ENCODE measurements at places on chromosomes 2 and 18.

GRCh38 chr2:149858216-149858615, 270.6 kb upstream of the MMADHC start:
- DNase-seq = no peak

DNA sequence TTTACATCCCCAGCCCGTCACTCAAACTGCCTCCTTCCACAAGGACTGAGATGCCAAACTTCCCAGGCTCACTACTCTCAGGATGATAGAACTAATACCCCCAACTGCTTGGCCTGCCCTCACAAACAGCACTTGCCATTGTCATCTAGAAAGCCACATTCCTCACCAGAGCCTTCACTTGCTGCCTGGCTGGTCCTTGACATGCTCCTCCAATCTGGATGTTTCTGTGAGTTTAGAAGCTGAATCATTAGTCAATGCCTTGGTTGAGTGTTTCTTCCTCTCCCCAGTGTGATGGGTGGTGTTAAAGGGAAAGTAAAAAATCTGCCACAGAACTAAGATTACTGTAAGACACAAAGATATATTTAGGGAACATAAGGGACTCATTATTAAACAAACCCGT, 52.5 kb downstream of the MARCHF4 start:
- no peak for DNase-seq

DNA sequence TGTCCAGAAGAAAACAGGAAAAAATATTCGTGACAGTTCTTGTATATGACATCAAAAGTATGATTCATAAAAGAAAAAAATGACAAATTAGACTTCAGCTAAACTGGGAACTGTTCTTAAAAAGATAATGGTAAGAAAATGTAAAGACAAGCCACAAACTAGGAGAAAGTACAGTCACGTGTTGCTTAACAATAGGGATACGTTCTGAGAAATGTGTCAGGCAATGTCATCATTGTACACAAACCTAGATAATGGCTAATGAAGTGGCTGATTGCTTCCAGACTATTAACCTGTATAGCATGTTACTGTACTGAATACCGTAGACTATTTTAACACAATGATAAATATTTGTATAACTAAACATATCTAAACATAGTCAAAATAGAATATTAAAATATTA, 35.9 kb upstream of the CTIF start:
- DNase-seq = no peak

GRCh38 chr18:11339188-11339775, 189.9 kb upstream of the PIEZO2 start:
- no peak for DNase-seq

DNA sequence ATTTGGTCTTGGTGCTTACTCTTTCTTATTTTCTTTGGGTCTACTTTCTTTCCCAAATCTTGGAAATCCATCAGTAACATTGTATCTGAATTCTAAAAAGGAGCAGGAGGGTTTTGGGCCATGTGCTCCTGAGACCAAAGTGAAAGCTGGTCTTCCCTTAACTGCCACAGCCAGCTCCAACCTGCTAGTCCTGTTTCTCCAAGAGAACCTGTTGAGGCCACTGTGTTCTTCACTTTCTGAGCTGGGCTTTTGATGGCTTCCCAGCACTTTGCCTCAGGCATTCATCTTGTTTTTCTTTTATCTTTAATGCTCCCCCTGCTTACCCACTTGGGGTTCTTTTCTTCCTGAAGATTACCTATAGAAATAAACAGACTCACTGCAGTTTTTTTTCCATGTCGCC, 53.3 kb downstream of the ARHGAP28 start:
- no peak for DNase-seq

GRCh38 chr2:237153181-237153580, 67.5 kb downstream of the COPS8 start:
- no peak for DNase-seq

- DNase-seq = no peak
These were observed 360.3 kb downstream of the LRP1B start for GRCh38 chr2:141770530-141770929.

- no peak for DNase-seq
These were observed 82.2 kb downstream of the KLF7 start for GRCh38 chr2:207083361-207084110.

DNA sequence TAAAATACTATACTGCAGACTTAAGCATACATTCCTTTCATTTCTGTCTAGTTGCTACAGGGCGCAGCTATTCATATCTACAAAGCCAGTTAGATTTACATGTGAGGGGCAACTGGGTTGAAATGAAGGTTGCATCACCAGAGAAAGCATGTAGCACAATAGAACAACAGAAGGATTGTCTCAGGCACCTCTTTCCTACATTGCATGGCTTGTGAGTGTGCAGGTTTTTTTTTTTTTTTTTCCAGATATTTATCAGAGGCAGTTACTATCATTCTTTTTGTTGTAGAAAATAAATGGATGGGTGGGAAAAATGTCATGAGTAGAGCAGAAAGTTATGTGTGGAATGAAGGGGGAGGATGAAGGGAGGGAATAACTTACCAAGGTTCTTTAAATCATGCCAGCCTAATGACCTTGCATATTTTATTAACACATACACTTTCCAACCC, 86.8 kb downstream of the ERBB4 start:
- DNase-seq = no peak

DNA sequence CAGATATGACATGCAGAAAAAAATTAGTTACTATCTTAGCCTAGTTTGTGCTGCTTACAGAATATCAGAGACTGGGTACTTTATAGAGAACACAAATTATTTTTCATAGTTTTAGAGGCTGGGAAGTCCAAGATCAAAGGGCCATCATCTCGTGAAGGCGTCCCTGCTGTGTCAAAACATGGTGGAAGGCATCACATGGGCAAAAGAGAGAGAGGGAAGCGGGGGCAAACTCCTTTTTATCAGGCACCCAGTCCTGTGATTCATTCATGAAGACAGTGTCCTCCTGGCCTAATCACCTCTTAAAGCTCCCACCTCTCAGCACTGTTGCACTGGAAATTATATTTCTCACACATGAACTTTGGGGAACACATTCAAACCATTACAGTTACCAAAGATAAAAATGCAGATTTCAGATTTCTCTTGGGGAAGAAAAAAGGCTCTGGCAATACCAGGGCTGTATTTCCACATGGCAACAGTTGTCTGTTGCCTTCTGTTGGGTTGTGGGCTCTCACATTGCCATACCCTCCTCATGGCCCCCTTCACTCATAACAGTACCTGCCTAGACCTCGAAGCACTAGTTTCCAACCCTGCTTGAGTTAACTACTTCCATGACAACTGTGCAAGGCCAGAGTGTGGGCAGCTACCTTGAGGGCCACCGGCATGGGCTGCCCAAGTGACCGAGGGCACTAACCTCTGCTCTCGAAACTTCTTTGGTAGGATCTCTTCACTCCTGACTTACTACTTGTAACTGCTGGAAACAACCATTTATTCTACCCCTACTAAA, 2.7 kb upstream of the ACTR3 start:
- peak; percentile 48 for DNase-seq

- peak; percentile 34 for DNase-seq
These were observed 113.7 kb downstream of the B3GNT2 start for GRCh38 chr2:62309465-62310091.

GRCh38 chr2:205755923-205756322, 73.6 kb downstream of the NRP2 start:
- no peak for DNase-seq

GRCh38 chr18:38941711-38942561, 1376.3 kb upstream of the CELF4 start:
- peak; percentile 5 for DNase-seq

GRCh38 chr18:58194028-58194427, 150.0 kb downstream of the NEDD4L start:
- DNase-seq = no peak

GRCh38 chr2:105296017-105296611, 33.4 kb downstream of the TGFBRAP1 start:
- DNase-seq = no peak

DNA sequence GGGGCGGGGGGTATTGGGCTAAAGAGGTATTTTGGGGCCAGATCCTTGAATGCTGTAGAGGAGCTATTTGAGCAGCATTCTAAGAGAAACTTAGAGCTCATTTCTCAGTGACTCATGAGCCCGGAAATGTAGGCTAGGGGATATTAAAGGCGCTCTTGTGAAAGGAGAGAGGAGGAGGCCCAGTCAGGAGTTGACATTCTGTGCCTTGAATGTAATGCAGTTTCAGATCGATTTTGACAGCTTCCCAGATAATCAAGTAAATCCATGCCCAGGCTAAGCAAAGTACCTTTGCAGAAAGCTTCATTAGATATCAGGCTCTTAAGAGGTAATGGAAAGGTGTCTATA, 1.5 kb downstream of the CAB39 start:
- peak; percentile 47 for DNase-seq

DNA sequence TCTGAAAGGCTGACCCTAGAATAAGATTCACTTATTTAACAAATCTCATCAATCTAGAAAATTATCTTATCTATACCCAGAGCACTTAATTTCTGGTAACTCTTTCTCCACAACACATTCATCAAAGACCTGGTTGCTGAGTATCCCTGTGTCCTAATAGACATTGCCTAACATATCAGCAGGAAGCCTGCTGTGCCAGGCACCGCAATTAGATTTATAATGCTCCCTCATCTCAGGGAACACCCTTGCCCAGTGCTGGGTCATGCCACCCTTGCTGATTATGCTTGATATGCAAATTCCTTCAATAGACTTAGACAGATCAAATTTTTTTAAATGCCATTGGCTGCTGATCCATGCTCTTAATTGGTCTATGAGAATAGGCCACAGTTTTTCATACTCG, 3.8 kb downstream of the DSG1 start:
- DNase-seq = no peak

GRCh38 chr2:120834206-120834605, 98.5 kb downstream of the GLI2 start:
- no peak for DNase-seq

DNA sequence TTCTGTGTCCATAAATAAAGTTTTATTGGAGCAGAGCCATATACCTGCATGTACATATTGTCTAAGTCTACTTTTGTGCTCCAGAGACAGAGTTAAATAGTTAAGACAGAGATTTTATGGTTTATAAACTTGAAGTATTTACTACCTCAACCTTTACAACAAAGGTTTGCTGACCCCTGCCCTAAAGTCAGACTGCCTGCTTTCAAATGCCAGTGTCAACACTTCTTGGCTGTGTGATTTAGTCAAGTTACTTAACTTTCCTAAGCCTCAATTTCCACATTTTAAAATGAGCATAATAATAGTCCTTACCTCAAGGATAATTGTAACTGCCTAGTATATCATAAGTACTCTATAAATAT, 44.4 kb upstream of the ITPRID2 start:
- no peak for DNase-seq

DNA sequence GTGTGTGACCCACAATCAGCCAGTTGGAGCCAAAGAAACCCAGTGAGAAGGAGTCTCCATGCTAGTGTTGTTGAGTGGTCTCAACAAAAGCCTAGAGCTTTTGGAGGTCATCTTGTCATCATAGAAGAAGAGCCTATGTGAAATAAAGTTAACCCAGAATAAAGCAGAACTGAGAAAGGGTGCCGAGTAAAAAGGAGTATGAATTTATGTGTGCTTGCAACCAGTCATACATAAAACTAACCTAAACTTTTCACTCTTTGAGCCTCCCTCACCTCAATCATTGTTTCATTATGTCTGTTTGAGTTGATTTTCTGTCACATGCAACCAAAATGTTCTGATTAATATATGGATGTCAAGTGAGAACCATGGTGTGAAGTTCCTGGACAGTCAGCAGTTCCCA, 599.3 kb upstream of the ZEB2 start:
- DNase-seq = no peak

- peak; percentile 4 for DNase-seq
These were observed at the start of gene KCNS3 for GRCh38 chr2:17878281-17879136. KCNS3 (plus strand) TSS chr2:17878667; CDS start chr2:17931009, 52,342 bp downstream.

- DNase-seq = no peak
These were observed 190.0 kb downstream of the NAPG start for GRCh38 chr18:10715791-10716190.

GRCh38 chr2:205586626-205587025, 95.7 kb upstream of the NRP2 start:
- DNase-seq = no peak

DNA sequence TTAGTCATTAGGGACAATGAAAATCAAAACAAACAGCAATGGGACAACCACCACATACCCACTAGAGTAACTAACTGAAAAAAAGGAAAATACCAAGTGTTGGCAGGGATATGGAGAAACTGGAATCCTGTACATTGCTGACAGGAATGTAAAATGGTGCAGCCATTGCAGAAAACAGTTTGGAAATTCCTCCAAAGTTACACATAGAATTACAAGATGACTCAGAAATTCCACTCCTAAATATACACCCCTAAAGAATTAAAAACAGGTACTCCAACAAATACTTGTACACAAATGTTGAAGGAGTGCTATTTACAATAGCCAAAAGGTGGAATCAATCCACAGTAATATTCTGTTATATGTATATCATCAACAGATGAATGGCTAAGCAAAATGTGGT, 110.9 kb downstream of the ROCK1 start:
- DNase-seq = no peak

GRCh38 chr2:96265840-96266679, at the start of the genes CIAO1 and TMEM127:
CIAO1 (plus strand) TSS chr2:96266225; CDS start chr2:96266351, 126 bp downstream.
TMEM127 (minus strand) TSS chr2:96265997; CDS start chr2:96265381, 616 bp downstream.
- peak; percentile 100 for DNase-seq

DNA sequence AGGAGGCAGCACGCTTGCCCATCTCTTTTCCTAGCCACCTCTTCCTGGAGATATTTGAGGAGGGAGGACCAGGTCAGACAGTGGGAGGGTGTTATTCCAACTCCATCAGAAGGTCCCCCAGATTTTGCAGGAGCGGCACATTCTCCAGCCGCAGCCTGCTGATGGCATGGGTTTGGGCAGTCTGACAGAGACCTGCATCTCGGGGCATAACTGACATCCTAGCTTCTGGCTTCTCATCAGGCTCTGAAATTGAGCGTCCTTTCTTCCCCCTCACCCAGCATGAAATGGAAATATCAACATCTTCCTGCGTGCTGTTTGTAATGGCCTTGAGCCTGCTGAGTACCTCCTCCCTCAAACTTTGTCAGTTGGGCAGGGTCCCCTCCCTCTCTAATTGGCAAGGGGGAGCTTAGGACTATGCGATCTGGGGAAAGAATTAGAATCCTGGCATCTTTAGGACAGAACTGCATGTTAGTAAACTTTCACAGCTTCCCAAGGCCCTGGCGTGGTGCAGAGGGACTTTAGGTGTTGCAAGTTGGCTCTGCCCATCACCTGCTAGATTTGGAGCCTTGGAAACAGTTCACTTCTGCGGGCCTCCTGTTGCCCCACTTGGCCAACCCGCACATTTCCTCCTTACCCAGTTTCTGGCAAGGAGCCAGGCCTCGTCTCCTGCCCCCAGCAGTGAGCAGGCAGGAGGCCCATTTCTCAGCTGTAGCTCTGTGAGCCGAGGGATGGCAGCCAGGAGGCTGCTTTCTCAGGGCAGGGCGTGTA, 2.2 kb downstream of the ITM2C start:
- peak; percentile 58 for DNase-seq

GRCh38 chr18:27110319-27110718, 74.8 kb downstream of the CHST9 start:
- no peak for DNase-seq

DNA sequence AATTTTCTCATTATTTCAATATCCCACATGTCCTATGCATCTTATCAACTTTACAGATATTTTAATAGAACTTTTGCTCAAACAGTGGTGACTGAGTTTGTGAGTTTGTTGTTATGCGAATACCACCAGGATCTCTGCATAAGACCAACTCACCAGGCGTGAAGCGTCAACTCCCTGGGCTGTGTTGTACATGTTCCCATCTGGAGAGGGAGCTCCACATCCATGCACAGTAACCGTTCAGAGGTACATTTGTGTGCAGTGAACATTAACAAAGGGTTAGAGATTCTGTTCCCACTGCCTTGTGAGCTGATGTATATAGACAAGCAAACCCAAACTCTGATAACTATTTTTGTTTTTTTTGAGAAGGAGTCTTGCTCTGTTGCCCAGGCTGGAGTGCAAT, 188.7 kb downstream of the MYT1L start:
- no peak for DNase-seq

- DNase-seq = no peak
These were observed 56.4 kb downstream of the TTC32 start for GRCh38 chr2:19845323-19845920.
